ENCODE measurements at places on chromosomes 2 and 18.

GRCh38 chr2:48566592-48567310 lies 36.8 kb downstream of the STON1 start:
- DNase-seq = no peak

GRCh38 chr2:44894058-44894457 lies 47.4 kb upstream of the SIX3 start:
- DNase-seq = no peak

- DNase-seq = no peak
Observed at GRCh38 chr18:48330016-48330991, 78.9 kb downstream of the ZBTB7C start.

GRCh38 chr2:217521820-217522219 lies 481.0 kb downstream of the TNS1 start:
- DNase-seq = no peak

DNA sequence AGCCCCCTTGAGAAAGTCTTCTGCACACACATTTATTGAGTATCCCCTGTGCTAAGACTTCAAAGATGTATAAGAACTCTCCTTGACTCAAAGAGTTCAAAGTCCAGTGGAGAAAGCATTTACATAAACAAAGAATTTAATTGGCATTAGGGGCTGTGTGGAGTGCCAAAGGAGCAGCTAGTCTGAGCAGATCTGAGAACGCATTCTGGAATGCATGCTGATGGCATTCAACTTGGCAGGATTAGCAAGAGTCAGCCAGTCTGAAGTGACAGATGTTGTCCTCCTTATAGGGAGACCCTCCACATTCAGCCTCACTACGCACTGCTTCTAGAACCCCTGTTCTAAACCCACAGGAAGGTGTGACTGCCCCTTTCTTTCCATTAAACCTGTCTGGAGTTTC lies 191.5 kb downstream of the RAD51AP2 start:
- DNase-seq = no peak

DNA sequence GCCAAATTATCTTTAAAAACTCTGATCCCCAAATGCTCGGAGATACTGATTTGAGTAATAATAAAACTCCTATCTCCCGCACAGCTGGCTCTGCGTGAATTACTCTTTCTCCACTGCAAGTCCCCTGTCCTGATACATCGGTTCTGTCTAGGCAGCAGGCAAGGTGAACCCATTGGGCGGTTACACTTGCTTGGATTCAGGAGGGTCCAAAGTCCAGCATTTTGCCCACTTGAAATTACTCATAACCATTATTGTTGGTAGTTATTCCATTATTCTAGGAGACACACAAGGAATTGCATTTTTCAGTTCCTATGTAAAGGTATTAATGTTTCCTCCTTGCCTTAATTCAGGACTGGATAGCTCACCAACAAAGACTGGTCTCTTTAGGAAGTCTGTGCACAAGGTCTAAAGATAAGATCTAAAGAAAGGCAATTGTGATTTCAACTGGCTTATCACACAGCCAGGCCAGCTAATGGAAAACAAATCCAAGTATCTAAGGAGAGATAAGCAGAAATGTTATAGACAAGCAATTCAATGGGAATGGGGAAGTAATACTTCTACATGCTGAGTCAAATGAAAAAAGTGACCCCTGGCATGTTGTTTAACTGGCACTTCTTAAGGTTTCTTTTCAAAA lies 23.2 kb upstream of the NPC1 start:
- no peak for DNase-seq

GRCh38 chr2:174485788-174486562 lies 854 bp downstream of the GPR155 start:
- no peak for DNase-seq

DNA sequence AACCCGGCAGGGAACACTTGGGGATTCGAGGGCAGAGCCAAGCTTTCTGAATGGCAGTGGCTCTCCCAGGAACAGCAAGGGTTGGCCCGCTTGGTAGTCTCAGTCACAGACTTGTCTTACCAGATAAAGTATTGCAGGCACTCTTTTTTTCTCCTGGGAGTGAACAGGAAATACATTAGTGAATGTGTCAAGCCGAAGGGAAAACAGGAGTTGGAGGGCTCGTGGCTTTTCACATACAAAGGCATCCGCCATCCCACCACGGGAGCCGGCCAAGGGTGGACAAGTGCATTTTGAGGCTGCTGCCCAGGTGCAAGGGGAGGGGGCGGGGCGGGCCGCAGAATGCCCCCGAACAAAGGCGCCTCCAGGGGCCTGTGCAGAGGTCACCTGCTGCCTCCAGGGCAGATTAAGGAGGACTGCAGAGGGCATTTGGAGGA lies 163.3 kb upstream of the SIX3 start:
- no peak for DNase-seq

DNA sequence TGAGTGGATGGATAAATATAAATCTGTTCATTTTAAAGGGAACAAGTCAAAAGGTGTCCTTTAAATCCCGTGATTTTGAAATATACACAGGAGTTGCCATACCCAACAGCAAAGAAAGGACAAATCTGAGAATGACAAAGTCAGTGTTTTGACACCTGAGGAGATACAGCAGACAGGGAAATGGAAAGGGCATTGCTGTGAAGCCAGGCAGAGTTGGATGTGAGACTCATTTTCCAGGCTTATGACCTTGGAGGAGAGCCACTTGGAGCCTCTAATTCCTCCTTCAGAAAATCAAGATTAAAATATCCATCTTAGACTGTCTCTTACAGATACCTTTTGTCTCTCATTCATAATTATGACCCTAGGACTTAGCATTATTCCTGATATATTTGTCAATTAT lies 154.5 kb downstream of the GALNT3 start:
- DNase-seq = no peak

DNA sequence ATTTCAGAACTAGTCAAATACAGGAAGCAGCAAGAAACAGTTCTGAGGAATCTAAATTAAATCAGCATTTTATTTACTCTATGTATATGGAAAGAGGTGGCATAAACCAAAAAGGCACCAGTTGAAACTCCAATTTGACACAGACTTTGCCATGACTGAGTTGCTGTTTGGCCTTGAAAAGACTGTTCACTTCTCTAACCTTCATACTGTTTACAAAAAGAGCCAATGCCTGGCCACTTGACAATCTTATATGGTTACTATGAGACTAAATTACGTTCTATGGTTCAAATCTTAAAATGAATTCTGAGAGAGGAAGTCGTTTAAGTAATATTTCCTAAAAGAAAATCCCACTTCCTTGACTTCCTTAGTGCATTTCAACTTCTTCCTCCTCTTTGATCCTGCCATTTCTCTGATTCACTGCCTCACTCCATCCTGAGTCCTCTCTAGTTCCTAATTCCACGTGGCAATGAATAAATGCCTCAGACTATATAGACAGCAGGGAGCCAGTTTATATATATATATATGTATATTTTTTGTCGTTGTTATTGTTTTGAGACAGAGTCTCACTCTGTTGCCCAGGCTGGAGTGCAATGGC lies 13.2 kb downstream of the CEP76 start:
- no peak for DNase-seq

GRCh38 chr2:9809448-9810088 lies 33.7 kb upstream of the TAF1B start:
- no peak for DNase-seq

DNA sequence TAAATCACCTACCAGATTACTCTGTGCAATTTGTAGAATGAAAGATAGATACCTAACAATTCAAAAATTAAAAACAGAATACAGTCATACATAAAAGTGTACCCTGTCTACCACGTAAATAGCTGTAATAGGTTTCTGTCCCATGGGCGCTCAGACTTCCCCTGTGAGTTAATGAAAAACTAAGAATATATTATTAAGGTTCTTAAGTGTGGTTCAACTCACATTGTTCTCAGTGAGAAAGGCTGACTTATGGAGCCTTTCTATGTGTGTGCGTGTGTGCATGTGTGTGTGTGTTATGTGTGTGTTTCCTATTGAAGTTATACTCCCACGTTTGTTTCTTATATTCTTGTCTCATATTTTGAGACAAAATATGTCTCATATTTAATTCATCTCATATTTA lies 114.6 kb upstream of the CD302 start:
- DNase-seq = no peak

- DNase-seq = no peak
Observed at GRCh38 chr18:3358310-3358709, 91.7 kb upstream of the TGIF1 start.

GRCh38 chr18:52569492-52569891 lies 229.5 kb downstream of the DCC start:
- DNase-seq = no peak

- no peak for DNase-seq
Observed at GRCh38 chr18:31683968-31684278, 458 bp downstream of the B4GALT6 start.

GRCh38 chr18:9173770-9174233 lies 37.2 kb downstream of the ANKRD12 start:
- DNase-seq = no peak

DNA sequence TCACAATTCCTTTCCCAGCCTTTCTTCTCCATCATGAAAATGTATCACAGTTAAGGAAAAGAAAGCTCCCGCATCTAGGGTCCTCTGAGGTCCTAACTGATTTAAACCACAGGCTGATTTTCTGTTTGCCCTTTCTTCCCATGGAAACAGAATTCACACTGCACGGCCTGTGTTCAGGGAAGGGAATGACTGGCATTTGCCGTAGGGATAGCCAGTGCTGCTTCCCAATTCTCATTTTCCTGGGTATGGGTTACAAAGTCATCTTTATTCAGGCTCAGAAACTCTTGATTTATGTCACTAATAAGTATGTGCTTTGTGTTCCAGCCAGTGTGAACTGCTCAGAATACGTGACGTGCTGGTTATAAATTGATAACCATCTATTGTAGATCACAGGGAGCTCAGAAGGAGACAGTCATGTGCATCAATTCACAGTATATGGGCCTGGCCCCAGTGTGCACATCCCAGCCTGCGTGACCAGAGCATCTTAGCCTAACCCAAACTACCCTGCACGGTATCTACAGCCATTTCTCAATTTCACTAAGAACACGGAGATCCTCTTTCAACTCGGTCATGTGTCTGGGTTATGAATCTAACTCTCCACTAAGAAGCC lies 163.3 kb downstream of the LRRC30 start:
- no peak for DNase-seq

- no peak for DNase-seq
Observed at GRCh38 chr2:126579868-126580267, 76.1 kb upstream of the GYPC start.

DNA sequence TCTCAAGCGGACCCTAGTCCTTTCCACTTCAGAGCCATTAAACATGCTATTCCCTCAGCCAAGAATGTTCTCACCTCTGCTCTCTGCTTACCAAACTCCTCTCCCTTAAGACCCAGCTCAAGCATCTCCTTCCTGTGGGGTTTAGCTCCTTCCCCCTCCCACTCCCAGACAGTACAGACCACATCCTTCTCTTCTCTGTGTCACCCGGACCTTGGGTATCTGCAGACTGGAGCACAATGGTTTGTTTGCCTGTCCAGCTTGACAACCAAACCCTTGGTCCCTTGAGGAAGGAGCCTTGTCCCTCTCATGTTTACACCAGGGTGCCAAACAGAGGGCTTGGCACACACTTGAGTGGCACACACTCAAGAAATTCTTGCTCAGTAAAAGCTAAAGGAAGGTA lies 4.1 kb upstream of the CD8A start:
- no peak for DNase-seq

DNA sequence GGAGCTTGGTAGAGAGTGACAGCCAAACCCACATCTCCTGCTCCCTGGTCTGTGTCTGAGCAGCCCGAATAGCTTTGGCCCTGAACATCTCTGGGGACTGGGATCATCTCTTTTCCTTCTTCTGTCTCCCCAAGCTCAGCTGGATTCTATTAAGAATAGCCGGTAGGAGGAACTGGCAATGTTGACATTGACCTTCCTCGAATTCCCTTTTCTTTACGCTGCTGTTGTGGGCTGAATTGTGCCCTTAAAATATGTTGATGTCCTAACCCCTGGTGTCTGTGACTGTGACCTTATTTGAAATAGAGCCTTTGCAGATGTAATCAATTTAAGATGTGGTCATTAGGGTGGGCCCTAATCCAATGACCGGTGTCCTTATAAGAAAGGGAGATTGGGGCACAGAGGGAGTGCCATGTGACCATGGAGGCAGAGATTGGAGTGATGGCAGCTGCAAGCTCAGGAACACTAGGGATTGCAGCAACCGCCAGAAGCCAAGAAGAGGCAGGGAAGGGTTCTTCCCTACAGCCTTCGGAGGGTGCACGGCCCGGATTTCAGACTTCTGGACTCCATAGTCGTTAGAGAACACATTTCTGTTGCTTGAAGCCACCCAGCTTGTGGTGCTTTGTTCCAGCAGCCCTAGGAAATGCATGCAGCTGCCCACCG lies 5.8 kb upstream of the SFTPB start:
- DNase-seq = no peak

- DNase-seq = no peak
Observed at GRCh38 chr2:46871976-46872381, 43.6 kb downstream of the MCFD2 start.

DNA sequence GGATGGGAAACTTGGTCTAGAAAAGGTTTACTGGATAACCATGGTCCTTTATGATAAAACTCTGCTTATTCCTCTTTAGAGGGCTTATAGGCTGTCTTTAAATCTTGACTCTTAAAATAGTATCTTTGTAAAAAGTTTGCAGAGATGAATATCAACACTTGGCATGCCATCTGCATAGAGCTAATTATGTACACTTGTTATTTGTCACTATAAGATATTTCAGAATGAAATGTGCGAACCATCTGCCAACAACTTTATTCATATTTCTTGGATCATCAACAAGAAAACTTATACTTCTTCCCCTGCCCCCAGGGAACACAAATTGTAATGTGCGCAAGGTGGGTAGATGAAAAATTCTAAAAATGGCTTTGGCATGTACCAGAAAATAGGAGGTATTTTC lies 653.0 kb upstream of the CHAC2 start:
- no peak for DNase-seq

DNA sequence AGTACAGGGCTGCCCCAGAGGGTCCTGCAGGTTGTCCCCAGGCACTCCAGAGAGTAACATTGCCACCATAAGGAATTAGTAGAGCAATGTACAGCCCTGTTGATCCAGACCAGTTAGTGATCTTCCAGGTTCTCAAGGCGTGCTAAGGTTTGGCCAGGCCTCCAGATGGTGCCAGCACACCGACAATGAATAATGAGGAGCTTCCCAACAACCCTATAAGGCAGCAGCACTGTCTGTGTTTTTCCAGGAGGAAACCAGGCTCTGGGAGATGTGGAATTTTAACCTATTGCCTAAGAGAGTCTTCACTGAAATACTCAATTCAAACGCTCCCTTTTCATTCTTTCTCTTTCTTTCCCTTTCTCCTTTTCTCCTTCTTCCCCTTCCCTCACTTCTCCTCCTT lies 122.1 kb downstream of the MGAT5 start:
- no peak for DNase-seq

DNA sequence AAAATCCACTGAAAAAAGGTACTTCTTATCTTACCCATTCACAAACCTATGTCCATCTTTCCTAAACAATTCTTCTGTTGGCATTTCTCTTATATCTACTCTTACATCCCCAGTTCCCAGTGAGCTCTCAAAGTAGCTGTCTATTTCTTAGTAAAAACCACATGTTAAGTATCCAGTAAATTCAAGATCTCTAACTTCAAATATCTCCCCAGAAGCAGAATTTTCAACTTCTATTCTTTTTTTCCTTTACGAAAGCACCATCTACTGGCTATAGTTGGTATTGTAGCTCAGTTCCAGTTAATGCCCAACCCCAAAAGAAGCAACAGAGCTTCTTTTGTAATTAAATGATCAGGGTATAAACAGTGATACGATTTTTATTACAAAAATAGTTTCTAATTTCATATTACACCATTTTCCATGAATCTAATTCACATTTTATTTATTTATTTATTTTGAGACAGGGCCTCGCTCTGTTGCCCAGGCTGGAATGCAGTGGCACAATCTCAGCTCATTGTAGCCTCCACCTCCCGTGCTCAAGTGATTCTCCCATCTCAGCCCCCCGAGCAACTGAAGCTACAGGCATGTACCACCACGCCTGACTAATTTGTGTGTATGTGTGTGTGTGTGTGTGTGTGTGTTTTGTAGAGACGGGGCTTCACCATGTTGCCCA lies 28.5 kb downstream of the HRH4 start:
- no peak for DNase-seq
